ENCODE measurements at places on chromosomes 6 and 20.

DNA sequence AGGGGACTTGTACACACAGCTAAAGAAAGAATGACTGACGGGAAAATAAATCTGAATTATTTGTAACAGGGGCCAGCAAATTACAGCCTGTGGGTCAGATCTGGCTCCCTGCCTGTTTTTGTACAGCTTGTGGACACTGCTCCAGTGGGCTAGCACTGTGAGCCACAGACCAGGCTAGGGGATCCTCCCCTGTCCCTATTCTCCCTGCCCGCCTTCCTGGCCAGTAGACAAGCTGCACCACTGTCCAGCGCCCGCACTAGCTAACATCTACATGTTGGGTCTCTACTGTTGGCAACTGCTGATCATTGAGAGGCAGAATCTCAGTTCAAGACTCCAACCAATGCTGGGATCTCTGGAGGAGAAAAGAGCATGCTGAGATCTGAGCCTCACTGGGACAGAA lies 10.7 kb downstream of the OSER1 start:
- DNase-seq = no peak

DNA sequence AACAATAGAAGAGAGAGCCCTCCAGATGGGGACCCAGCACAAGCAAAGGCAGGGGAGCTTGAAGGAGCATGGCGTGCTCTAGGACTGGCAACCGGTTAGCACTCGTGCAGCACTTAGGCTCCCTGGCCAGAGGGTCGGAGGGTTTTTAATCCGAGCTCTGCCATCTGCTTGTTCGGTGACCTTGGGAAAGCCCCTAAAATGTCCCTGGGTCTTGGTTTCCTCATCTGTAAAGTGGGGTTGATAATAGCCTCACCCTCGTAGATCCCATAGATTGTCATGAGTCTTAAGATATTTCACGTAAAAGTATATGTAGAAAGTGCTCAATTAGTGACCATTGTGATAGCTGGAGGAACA lies 16.6 kb upstream of the HCK start:
- DNase-seq = no peak

DNA sequence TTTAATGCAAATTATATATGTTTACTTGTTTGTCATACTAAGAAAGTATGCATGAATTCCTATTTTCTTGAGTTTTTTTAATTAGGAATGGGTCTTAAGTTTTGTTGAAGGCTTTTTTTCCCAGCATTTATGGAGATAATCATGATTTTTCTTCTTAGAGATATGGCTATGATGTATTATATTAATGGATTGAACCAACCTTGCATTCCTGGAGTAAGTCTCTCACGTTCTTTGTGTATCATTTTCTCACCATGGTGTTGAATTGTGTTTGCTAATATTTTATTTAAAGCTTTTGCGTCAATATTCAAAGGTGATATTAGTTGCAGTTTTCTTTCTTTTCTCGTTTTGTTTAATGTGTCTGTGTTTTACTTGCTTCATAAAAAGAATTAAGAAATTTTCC lies 48.4 kb upstream of the SLC35D3 start:
- no peak for DNase-seq

DNA sequence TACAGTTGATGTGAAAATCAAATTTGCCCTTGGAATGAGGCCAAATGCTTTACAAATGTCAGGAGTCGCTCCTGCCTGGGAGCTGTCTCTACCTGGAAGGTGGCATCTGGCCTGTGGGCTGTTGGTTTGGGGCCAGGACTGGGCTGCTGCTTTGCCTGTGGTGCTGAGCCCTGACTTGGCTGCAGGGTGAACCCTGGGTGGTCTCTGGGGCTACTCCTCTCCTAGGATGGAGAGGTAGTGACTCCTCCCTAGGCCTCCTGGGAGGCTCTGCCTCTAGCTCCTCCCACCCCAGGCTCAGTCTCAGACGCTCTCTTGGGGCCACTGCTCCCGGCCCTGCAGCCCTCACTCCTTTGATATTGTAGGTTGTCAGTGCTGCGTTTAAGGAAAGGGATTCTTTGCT lies 47.5 kb downstream of the EFCAB8 start:
- DNase-seq = no peak

DNA sequence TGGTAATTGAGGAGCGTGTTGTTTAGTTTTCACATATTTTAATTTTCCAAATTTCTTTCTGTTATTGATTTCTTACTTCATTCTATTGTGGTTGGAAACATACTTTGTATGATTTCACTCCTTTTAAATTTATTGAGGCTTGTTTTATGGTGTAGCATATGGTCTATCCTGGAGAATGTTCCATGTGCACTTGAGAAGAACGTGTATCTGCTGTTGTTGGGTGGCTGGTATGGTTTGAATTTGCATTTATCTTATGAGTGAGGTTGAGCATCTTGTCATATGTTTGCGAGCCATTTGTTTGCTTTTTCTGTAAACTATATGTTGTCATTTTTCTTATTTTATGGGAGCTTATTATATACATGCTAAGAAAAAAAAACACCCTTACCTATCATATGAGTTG lies 26.5 kb downstream of the SRC start:
- DNase-seq = no peak

DNA sequence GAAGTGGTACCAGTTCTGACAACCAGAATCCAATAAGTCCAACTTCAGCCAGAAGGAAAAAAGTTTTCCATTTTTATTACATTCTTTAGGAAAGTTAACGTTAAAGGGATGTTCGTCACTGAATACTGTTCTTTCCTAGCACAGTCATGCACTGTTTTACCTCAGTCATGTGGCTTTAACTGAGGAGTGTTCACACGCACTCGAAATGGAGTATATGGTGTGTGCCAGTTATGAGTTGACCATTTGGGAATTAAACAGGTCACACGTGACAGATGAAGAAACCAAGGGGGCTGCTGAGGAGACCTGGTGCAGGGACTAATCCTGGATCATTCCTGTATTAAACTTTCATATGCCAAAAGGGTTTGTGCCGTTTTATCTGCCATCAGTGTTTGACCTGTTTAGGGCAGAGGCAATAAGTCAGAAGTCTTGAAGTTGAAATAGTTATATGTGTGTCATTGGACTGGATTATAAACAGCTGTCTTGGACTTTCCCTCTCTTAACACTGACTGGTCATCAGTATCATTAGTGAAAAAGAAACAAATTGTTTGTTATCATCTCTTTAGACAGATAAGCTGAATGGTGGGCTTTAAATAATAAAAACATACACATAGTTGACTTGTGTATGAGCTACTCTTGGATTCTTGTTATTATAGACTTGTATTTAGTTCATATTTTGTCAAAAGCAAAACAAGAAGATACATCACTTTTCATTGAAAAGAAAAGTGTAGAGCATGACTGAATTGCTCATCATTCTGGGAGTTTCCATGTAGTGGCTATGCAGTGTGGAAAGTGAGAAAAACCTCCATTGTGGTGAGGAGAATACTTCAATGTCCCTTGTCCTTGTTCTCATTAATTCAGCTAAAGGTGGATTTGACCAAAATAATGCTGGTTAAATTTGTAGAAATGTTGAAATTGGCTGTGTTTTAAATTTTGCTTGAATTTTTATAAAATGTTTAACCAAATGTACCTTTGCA lies 123.5 kb upstream of the SAMD5 start:
- DNase-seq = no peak
